ENCODE measurements at places on chromosomes 16 and 17. TPM values are rescaled to one million over a fixed set of nuclear protein-coding genes. Genes with fewer than 3 reads are reported as not detected.

DNA sequence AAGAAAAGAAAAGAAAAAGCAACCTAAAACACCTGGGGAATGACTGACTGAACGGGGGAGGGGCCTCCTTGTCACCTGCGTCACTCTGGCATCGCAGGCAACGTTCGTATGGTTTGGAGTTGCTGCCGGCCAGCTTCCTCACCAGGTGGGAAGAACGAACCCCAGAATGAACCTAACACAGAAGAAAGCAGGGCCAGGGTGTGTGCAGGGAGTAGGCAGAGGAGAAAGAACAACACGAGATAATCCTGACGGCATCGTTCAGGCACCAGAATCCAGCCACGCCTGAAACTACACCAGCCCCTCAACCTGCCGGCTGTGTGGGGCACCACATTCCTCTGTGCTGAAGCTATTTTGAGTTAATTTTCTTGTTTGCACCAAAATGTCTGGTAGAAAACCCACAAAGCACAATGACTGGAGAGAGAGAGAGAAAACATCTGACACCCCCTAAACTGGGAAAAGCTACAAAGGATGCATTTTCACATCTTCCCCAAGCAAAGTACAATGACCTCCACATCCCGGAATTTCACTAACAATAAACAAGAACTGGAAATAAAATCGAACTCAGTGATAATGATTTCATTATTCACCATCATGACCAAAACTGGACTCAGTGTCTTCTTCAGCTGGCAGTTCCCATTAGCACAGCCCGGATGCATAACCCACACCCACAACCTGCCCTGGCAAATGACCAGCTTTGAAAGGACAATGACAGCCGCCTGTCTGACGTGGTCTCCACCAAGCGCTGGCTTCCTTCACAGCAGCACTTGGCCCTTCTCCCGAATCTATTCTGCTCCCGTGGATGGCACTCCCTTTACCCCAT lies 23.6 kb downstream of the RAB40B start:
- no peak overlapping the region for H3K27ac ChIP-seq
- H3K36me3 ChIP-seq: no peaks in the 10 kb centered on the region
- no peak overlapping the region for H3K4me3 ChIP-seq
- H3K27me3 ChIP-seq: no peaks in the 10 kb centered on the region

DNA sequence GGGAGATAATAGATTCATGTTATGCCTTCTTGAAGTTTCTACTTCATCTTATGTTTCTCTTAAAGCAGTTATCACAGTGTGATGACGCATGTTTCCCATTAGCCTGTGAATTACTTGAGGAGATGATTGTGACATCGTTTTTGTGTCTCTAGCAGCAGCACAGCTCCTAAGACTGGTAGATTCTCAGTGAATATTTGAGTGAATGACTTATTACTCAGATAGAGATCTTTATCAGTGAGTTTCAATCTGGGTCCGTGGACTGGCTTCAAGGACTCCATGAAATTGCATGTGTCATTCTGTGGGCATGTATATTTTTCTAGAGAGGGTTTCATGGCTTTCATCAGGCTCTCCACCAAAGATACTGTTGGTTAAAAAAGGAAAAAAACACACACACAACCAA lies 29.9 kb downstream of the YPEL2 start:
- H3K4me3 ChIP-seq: peak overlapping the region; percentile 58
- H3K4me1 ChIP-seq: peaks cover 82% of the 10 kb centered on the region
- peaks cover 30% of the 10 kb centered on the region for H3K36me3 ChIP-seq
- no peaks in the 10 kb centered on the region for H3K27me3 ChIP-seq

- H3K4me3 ChIP-seq: no peak overlapping the region
- peak; percentile 34 for DNase-seq
- peaks cover 11% of the 10 kb centered on the region for H3K4me1 ChIP-seq
Observed at GRCh38 chr17:78107976-78108725, 20.4 kb downstream of the TMC6 start.

- H3K36me3 ChIP-seq: no peaks in the 10 kb centered on the region
- no peak overlapping the region for H3K4me3 ChIP-seq
- no peaks in the 10 kb centered on the region for H3K4me1 ChIP-seq
- no peak for DNase-seq
Observed at GRCh38 chr17:56812901-56813388, 20.8 kb downstream of the C17orf67 start.

GRCh38 chr16:85089525-85089924 lies 22.7 kb downstream of the CIBAR2 start:
- no peak for DNase-seq
- no peaks in the 10 kb centered on the region for H3K27me3 ChIP-seq
- H3K27ac ChIP-seq: no peak overlapping the region
- no peaks in the 10 kb centered on the region for H3K36me3 ChIP-seq
- peaks cover 9% of the 10 kb centered on the region for H3K4me1 ChIP-seq

DNA sequence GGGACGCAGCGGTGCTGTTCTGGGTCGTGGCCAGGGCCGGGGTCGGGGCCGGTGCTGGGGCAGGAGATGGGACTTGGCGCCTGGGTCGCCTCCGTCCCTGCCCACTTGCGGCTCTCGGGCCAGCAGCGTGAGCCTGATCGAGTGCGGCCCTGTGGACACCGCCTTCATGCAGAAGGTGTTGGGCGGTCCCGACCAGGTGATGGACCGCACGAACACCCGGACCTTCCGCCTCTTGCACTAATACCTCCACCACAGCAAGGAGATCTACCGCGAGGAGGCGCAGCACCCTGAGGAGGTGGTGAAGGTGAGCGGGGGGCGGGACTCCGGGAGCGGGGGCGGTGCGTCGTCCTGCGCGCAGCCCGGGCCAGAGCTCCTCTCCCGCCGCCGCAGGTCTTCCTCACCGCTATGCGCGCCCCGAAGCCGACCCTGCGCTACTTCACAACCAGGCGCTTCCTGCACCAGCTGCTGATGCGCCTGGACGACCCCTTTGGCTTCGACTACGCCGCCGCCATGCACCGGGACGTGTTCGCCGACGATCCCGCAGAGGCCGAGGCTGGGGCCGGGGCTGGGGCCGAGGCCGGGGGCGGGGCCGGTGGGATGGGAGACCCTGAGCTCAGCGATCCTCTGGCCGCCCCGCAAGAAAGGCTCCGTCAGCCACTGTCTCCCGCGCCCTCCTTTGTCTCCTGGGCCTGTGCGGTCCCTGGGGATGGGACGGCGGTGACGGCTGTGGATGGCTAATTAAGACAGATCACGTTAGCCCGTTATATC lies 4.5 kb upstream of the HSD17B1 start:
- peak; percentile 87 for DNase-seq
- peak overlapping the region; percentile 43 for H3K4me3 ChIP-seq
- no peak overlapping the region for H3K27ac ChIP-seq

DNA sequence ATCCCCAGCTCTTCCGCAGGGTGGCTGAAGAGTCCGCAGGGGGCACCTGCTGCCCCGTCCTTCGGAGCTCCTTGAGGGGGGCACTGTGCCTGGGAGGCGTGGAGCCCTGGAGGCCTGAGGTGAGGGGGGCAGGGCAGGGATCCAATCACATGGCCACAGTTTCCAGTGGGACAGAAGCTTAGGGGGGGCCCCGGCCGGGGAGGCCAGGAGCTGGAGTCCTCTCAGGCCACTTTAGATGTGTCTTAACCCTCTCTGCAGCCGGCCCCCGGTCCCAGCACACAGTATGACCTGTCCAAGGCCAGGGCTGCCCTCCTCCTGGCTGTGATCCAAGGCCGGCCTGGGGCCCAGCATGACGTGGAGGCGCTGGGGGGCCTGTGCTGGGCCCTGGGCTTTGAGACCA lies 10.8 kb downstream of the ZNF213 start:
- DNase-seq: no peak
- H3K4me3 ChIP-seq: no peak overlapping the region
- peaks cover 9% of the 10 kb centered on the region for H3K4me1 ChIP-seq

GRCh38 chr17:41377546-41377945 lies 4.6 kb downstream of the KRT34 start:
- H3K36me3 ChIP-seq: no peaks in the 10 kb centered on the region
- H3K27me3 ChIP-seq: peaks cover 11% of the 10 kb centered on the region
- H3K27ac ChIP-seq: no peak overlapping the region
- no peak overlapping the region for H3K4me3 ChIP-seq
- H3K4me1 ChIP-seq: no peaks in the 10 kb centered on the region

- H3K4me3 ChIP-seq: no peak overlapping the region
- H3K4me1 ChIP-seq: no peaks in the 10 kb centered on the region
- H3K36me3 ChIP-seq: peaks cover 2% of the 10 kb centered on the region
- peaks cover 16% of the 10 kb centered on the region for H3K27me3 ChIP-seq
Observed at GRCh38 chr16:81973737-81974136, 37.5 kb downstream of the SDR42E1 start.

- no peak for DNase-seq
- peaks cover 63% of the 10 kb centered on the region for H3K27me3 ChIP-seq
- no peaks in the 10 kb centered on the region for H3K36me3 ChIP-seq
Observed at GRCh38 chr16:1917056-1917664, 1.1 kb downstream of the HS3ST6 start.

- peaks cover 4% of the 10 kb centered on the region for H3K4me1 ChIP-seq
- H3K27ac ChIP-seq: no peak overlapping the region
- peaks cover 13% of the 10 kb centered on the region for H3K27me3 ChIP-seq
- DNase-seq: no peak
- no peak overlapping the region for H3K4me3 ChIP-seq
Observed at GRCh38 chr16:8967132-8967821, 3.6 kb upstream of the USP7 start.

- H3K27ac ChIP-seq: no peak overlapping the region
- H3K36me3 ChIP-seq: no peaks in the 10 kb centered on the region
- no peaks in the 10 kb centered on the region for H3K4me1 ChIP-seq
- DNase-seq: no peak
- H3K4me3 ChIP-seq: no peak overlapping the region
- H3K27me3 ChIP-seq: no peaks in the 10 kb centered on the region
Observed at GRCh38 chr17:9935408-9935807, 30.3 kb upstream of the RCVRN start.

DNA sequence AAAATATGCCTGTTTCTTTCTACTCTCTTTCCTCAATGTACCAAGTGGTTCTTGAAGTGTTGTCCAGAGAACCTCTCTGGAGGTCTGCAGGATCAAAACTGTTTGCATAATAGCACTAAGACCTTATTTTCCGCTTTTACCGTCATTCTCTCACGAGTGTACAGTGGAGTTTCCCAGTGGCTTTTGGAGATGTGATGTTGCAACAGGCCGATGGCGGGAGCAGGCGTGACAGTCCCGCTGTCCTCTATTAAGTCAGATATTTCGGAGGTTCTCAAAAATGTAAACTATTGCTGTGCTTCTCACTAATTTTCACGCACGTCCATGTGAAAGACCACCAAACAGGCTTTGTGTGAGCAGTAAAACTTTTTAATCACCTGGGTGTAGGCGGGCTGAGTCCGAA lies 8.3 kb upstream of the GPRC5B start:
- H3K27ac ChIP-seq: no peak overlapping the region
- H3K4me1 ChIP-seq: no peaks in the 10 kb centered on the region

GRCh38 chr17:10871914-10872313 lies 34.0 kb upstream of the PIRT start:
- H3K27ac ChIP-seq: no peak overlapping the region
- no peaks in the 10 kb centered on the region for H3K36me3 ChIP-seq
- DNase-seq: no peak
- H3K27me3 ChIP-seq: no peaks in the 10 kb centered on the region
- no peaks in the 10 kb centered on the region for H3K4me1 ChIP-seq

DNA sequence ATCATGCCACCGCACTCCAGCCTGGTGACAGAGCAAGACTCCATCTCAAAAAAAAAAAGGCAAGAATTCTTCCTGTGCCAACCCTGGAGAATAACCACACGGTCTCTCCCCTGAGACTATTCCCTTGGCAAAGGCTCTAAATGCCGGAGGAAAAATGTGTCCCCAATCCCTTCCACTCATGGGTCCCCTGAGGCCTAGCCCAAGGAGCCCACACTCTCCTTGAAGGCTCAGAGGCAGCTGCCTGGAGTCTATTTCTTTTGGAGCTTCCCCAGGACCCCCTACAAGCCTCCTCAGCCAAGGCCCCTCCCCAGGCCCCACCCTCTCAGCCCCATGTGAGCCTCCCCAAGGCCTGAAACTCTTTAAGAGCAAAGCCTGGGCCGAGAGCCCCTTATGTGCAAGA lies 16.6 kb downstream of the CEP131 start:
- DNase-seq: no peak
- H3K27me3 ChIP-seq: no peaks in the 10 kb centered on the region
- H3K36me3 ChIP-seq: no peaks in the 10 kb centered on the region
- H3K4me1 ChIP-seq: no peaks in the 10 kb centered on the region
- no peak overlapping the region for H3K4me3 ChIP-seq

DNA sequence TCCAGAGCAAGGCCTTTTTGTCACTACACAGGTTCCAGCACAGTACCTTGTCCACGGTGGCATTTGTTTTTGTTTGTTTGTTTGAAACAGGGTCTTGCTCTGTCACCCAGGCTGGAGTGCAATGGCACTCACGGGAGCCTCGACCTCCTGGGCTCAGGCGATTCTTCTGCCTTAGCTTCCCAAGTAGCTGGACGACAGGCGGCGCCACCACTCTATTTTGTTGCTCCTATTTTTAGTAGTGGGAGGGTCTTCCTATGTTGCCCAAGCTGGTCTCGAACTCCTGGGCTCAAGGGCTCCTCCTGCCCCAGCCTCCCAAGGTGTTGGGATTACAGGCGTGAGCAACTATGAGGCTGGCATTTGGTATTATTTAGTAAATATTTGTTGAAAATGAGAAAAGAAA lies 10.3 kb downstream of the MRC2 start:
- H3K4me1 ChIP-seq: peaks cover 2% of the 10 kb centered on the region
- peaks cover 36% of the 10 kb centered on the region for H3K27me3 ChIP-seq
- no peak overlapping the region for H3K4me3 ChIP-seq

DNA sequence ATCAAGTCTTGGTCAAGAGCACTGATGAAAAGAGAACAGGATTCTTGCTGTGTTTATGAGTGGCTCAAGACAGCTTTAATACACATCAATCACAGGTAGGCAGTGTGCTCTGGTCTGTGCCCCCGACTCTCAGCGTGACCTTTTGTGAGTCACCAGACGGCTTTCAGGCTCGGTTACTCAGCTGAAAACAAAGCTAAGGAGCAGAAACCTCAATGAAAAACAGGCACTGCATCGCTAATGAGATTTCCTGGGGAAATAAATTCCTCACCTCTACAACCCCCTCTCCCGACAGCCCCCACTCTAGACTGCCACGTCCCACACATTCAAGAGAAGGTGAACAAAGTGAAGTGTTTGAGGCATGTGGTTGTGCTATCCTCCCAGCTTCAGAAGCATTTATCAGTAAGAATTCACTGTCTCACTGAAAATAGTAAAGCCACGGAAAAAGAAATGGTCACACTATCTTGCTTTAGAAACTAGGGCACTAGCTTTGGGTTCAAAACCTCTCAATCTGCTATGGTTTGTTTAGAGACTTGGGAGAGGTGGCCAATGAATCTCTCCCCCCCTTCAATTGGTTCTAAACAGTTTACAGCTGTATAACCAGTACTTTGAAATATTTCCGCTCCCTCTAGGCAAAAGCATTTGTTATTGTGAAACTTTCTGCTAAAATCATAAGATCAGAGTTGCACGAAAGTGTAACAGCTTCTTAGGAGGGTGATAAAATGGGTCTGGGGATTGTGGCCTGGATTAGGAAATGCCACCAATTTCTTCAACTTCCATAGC lies 199.5 kb upstream of the PMFBP1 start:
- no peaks in the 10 kb centered on the region for H3K4me1 ChIP-seq
- H3K4me3 ChIP-seq: no peak overlapping the region
- DNase-seq: no peak
- H3K27ac ChIP-seq: no peak overlapping the region
- H3K36me3 ChIP-seq: peaks cover 1% of the 10 kb centered on the region

GRCh38 chr17:43983515-43984411 lies 20.7 kb upstream of the NAGS start:
- H3K4me3 ChIP-seq: no peak overlapping the region
- H3K36me3 ChIP-seq: no peaks in the 10 kb centered on the region
- peaks cover 15% of the 10 kb centered on the region for H3K4me1 ChIP-seq
- no peak for DNase-seq

The CDH1 gene
- 0.09 TPM for total RNA-seq

The KRT39 gene
- total RNA-seq: not detected

The TP53TG3F gene
- not detected for total RNA-seq

The TEKT1 gene
- total RNA-seq: not detected

The OTOP2 gene
- total RNA-seq: not detected

Data from activated CD8-positive, alpha-beta memory T cell treated with anti-CD3 and anti-CD28 coated beads, Interleukin-2, amount 10 ng/mL, durations not matched to agents 7 days and 5 days (primary cell).